ENCODE measurements at places on chromosomes 2 and 18.

DNA sequence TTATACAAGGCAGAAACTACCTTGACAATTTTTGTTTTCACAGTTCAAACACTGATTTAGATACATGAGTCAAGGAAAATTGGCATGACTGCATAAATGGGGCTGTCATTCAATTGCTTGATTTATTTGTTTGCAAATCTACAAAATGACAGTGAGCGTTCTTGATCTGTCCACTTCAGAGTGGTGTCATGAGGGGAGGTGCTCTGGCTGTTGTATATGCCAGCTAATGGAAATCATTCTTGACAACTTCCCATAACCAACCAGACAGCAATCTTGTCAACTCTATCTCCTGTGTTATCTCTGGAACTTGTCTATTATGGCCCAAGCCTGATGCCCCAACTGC is 120.6 kb upstream of the UGP2 start:
- DNase-seq, result no peak

- DNase-seq, result no peak
These were observed 660.1 kb upstream of the RAB6C start for GRCh38 chr2:129319422-129319717.

DNA sequence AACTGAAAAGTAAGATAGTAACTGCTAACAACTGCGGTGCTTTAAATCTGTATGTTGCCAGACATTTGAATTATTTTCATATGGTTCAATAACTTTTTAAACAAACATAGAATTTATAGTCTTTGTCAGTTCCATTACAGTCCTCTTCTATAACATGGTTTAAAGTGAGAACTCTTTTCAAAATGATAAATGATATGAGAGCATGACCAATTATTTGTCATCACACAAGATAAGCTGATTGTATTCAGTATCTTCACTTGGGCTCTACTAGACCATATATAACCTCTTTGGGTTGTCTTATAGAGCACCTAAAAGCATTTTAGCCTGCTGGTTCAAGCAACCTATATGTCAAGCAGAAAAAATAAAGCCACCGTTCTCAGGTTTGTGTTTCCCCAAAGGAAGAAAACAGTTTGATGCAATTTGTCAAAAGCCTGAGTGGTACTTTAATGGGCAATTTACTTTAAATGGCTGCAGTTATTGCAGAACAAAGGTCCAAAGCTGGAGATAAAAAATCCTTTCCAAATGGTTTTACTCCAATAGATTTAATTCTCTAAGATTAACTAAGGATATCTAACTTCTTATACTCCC is 298.4 kb downstream of the FSIP2 start:
- no peak for DNase-seq

- no peak for DNase-seq
These were observed 2.5 kb downstream of the KCNF1 start for GRCh38 chr2:10914272-10914693.
